ENCODE measurements at places on chromosomes 4 and X.

DNA sequence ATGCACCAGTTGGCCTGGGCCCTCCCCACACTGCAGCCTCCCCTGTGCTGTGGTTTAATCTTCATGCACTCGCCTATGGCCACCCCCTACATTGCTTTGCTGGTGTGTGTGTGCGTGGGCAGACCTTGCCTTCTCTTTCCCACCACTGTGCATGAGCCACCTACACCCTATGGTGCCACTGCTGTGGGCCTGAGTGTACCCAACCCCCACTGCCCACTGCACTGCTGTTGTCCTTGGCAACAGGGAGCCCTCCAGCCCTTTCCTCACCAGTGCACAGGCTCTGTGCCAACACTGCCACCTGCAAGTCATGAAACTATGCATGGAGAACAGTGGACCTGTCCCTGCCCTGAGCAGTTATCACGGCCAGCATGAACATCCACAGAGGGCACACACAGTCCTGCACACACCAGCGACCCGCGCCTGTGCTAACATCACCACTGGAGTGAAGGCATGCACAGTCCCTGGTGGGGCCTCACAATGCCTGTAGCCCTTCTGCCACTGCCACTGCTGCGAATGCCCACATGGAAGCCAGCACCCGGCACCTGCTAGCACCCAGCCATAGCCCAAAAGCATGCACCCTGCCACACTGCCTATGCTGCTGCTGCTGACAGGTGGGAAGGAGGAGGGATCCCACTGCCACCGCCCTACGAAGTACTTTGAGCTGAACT lies 237.8 kb upstream of the ARSJ start:
- DNase-seq: no peak

DNA sequence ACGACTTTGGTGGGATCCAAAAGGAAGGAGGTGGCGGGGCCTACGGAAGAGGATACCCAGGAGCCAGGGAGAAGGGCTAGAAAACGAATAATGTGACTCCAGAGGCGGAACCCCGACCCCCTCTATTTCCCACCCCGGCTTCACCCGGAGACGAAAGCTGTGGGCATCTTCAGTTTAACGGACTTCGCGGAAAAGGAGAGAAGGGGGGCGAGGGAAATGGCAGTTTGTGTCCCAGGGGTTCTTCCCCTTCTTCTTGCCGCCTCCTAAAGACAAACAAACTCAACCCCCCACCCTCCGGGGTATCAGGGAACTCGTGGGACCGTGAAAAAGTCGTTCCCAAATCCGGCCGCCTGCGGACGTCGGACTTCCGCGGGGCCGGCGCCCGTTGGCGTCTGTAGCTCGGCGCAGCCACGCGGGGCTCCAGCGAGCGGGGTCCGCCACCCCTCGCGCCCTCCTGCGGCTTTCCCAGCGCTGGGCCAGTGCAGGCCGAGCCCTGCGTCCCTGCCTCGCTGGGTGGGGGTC lies 3.6 kb upstream of the LEF1 start:
- peak; percentile 12 for DNase-seq

DNA sequence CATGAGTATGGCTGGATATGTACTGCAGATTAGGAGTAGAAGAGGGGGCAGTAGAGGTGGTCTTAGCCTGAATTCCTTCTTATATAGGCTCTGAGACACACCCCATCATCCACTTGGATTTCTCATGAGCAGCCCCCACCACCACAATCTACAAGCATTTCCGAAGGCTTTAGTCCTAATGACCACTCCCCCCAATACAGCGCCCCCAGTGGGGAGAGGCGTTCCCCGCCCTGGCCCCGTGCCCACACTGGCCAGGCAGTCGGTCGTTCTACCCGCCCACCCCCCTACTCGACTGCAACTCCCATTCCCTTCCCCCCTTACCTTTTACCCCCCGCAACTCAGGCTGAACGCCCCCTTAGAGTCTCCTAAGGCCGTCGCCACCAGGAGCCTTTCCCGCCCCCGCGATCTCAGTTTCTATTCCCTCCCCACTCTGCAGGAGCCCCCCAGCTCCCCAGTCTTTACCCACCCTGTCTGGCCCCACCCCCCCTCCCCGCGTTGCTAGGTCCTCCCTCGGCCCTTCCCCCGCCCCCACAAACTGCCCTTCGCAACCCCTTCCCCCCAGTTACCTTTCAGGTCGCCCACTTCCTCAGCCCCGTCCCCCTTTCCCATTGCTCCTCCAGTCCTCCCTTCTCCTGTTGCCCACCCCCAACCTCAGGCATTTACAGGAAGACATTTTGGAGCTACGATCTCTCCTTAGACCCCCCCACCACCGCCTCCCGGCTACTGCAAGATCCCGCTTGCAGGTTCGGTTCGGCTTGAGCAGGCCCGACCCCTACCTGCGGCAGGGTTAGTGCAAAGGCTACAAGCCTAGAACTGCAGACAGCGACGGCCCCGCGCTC lies 468 bp downstream of the ZMYM3 start:
- peak; percentile 34 for DNase-seq

- DNase-seq: no peak
Measured at GRCh38 chrX:118221270-118221669, 104.7 kb upstream of the KLHL13 start.

- DNase-seq: no peak
Measured at GRCh38 chr4:152655272-152656129, 24.3 kb downstream of the TMEM154 start.

DNA sequence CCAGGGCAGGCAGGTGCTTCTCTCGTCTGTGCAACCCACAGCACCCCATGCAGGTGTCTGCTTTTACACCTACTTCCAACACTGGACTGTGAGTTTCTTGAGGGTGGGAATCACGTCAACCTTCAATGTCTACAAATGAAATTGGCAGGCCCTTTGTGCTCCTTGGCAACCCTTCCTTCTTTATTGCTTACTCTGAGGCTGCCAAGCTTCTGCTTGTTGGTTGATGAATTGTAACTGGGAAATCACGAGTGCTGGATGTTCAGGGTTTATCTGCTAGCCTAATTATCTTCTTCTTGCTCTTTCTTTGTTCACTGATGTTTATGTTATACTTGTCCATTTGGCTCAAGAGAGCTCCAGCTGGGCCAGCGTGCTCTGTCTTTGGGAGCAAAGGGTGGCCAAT lies 2.5 kb upstream of the DGAT2L6 start:
- no peak for DNase-seq
